ENCODE measurements at places on chromosomes 5 and 9.

DNA sequence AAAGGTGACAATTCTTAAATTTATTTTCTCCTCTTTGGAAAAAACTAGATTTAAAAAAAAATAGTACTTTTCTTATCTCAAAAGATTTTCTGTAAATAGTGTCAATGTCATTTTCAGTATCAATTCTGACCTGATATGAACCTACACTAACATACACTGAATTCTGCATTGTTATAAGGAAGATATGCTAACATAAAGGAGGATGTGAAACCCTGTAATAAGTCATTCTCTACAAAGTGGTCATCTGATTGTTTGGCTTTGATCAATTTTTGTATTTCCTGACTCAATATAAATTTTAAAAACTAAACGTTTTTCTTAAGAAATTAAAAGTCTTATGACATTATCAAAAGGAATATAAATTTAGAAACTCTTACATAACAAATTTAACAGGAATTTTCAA, 233.6 kb upstream of the EDIL3 start:
- DNase-seq, result no peak

GRCh38 chr9:40926404-40927259, 201.8 kb downstream of the FOXD4L6 start:
- DNase-seq, result no peak

- no peak for DNase-seq
Measured at GRCh38 chr9:129344641-129345495, 166.8 kb upstream of the IER5L start.

DNA sequence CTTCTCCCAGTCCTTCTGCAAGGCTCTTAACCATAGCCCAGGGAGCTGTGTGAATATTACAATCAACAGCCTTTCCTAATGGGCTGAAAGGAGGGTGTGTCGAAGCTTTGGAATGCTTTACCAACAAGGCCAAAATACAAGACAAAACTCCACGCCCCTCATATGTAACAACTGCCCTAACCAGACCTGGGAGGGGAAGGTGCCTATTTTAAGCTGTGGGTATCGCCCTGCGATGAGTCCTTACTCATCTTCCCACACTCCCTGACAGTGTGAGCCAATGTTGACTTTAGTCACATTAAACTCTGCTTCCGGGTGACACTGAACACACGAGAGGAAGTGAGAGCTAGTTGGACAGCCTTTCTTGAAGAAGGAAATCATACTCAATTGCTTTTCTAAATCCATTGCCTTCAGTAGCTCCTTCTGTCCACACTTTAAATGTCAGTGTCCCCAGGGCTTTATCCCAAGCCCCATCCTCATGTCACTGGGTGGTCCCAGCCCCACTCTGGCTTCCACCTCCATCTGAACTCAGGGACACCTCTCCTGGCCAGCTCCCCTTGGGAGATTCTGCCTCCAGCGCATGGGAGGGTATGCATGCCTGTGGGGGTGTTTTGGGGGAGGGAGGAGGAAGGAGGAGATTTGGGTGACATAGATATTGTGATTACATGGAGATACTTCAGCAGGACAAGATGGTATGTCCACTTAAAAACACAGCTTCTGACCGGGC, 6.5 kb upstream of the TBC1D9B start:
- no peak for DNase-seq

- DNase-seq, result no peak
Measured at GRCh38 chr5:143062379-143062778, 292.2 kb downstream of the ARHGAP26 start.

DNA sequence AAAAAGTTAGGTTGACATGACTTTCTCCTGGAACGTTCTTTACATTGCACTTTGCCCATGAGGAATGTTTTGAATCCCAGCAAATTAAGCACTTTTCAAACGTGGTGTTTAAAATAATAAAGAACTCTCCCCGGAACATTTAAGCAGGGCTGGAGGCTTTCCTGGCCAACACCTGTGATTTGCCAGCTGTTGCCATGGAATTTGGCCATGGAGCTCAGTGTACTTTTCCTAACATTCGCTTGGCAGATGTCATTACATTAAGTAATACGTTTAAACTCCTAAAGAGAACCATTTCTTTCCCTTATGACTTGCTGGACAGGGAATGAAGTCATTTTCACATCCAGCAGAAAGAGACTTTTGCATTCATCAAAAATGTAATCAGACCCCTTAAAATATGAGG, 146.1 kb downstream of the GAS1 start:
- DNase-seq, result no peak

DNA sequence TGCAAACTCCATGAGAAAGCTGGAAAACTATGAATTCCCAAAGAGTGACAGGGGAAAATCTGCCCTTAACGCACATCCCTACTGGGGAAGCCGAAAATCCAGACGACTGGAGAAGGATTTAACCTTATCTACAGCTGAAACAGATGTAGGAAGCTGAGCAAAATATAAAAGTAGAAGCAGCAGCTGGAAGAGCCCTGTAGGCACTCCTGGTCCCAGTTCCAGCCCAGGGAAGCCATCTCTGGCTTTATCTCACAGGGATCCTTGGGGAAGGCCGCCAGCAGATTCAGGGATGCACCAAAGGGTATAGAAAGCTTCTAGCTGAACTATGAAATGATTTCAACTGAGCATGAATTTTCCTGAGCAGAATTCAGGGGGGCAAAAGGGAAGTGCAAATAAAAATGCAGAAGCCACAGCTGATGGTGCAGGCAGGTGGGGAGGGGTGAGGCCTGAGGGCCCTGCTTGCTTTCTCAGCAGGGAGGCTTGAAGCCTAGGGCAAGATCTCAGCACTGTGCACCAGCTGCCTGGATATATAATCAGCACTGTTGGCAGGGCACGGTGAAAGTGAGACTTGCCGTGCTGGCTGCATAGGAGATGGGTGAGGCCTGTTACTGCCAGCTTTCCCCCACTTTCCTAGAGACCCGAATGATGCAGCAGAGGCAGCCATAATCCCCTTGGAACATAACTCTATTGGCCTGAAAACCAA, 2019.5 kb upstream of the NUDT12 start:
- no peak for DNase-seq

- DNase-seq, result peak; percentile 45
Measured at GRCh38 chr5:6143523-6143922, 234.8 kb downstream of the MED10 start.

- peak; percentile 98 for DNase-seq
Measured at GRCh38 chr9:136807281-136808074, at the start of gene RABL6. Gene RABL6 (plus strand): TSS chr9:136807948. CDS start chr9:136808197, 249 bp downstream.

- no peak for DNase-seq
Measured at GRCh38 chr9:134225816-134226215, 61.5 kb upstream of the RNU6ATAC start.

- DNase-seq, result no peak
Measured at GRCh38 chr5:59850766-59851165, 42.8 kb downstream of the PDE4D start.

- DNase-seq, result peak; percentile 51
Measured at GRCh38 chr5:178203670-178204181, 607 bp upstream of the HNRNPAB start.

GRCh38 chr5:5291357-5291756, 131.1 kb upstream of the ICE1 start:
- DNase-seq, result no peak

GRCh38 chr5:33235304-33235703, 205.5 kb upstream of the TARS1 start:
- DNase-seq, result no peak

GRCh38 chr5:72234868-72235267, 85.2 kb downstream of the MRPS27 start:
- no peak for DNase-seq

GRCh38 chr5:54886866-54887265, 98.5 kb downstream of the ESM1 start:
- no peak for DNase-seq

DNA sequence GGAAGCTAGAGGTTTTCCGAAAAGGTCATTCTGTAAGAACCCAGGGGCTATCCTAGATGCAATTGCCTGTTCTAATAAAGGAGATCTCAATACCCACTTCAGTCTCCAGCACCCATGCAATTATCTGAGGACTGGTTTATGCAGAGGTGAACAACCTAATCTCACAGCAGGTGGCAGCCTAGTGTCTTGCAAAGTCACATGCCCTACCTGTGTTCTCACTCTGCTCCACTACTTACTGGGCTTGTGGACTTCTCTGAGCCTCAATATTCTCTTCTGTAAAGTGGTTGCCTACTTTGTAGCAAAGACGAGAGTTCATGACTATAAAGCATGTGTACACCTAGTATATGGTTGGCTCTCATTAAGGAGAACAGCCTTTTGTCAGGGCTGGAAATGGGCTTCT, 21.0 kb upstream of the ALDH1B1 start:
- no peak for DNase-seq

DNA sequence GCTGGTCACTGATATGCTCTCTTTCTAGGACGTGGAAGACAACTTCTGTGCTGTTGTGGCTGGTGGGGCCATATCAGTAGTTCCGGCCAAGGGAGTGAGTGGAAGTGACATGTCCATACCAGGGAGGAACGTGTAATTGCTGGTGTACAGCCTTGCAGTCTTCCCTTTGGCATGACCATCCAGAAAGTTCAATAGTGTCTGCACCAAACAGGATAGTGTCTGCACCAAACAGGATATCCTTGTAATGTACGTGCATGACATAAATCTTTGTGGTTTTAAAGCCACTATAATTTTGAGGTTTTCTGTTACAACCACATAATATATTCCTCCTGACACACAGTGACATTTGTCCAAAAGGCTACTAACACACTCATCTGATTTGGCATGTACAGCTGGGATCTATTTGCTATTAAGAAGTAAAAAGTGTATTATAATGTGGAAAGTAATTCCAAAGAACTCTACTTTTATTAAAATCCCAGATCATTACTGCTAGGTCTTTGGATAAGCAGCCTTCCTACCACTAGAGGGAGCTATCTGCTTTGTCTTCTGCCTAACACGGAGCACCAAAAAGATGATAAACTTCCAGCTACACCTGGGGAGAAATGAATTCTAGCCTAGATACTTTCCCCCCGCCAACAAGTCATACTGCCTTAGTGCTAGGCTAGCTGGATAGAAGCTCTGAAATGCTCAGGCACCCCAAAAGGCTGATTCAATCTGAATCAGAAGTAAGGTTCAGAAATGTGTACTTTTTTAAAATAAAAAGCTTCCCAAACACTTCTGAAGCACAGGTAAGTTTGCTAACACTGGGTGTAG, 52.7 kb downstream of the RNF145 start:
- DNase-seq, result peak; percentile 72

DNA sequence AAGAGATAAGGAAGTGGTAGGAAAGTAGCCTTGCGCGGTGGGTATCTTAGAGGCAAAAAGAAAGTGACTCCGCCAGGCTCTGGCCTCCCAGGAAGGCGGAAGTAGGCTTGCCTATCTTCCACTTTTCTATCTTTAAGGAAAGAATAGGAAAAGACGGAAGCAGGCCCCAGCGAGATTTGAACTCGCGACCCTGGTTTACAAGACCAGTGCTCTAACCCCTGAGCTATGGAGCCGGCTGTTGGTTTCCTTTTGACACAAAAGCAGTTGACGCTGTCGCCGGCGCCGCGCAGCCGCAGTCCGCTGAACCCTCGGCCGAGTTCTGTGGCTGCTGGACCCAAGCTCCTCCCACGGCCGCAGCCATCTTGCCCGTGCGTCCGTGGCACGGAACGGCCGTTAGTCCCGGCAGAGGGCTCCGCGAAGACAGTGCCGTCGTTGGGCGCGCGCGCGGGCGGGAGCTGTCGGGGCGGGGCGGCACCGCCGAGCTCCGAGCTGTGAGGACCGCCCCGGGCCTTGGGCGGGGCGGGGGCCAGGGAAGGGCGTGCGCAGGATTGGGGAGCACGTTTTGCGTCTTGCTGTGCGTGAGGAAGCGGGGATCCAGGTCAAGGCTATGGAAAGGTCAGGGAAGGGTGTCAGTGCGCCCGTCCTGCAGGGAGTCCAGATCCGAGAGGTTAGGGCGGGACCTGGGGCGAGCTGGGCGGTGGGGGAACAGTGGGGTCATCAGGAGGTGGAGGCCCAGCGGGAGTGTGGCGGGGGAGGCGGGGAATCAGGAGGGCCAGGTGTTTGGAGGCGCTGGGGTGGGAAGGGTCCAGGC, 13.3 kb downstream of the TRIM7 start:
- DNase-seq, result peak; percentile 87

GRCh38 chr5:52269859-52270258, 517.9 kb upstream of the ITGA1 start:
- DNase-seq, result no peak

GRCh38 chr9:115672477-115673316, 480.9 kb upstream of the PAPPA start:
- DNase-seq, result peak; percentile 43

GRCh38 chr5:18403941-18404438, 769.7 kb downstream of the TAF11L14 start:
- no peak for DNase-seq

DNA sequence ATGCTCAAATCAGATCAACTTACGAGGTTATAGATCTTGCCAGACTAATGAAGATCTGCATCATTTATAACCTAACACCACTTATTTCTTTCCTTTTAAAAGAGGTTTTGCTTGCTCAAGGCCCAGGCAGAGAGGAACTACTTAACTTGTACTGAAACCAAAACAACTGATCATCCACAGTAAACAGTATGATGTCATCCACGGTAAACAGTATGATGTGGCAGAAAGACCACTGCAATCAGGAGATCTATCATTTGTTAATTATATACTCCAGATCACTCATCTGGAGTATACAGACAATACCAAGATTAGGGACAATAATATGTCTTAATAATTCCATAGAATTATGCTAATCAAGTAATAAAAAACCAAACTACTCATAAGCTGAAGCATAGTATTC, 116.8 kb downstream of the ADAMTS6 start:
- DNase-seq, result no peak

DNA sequence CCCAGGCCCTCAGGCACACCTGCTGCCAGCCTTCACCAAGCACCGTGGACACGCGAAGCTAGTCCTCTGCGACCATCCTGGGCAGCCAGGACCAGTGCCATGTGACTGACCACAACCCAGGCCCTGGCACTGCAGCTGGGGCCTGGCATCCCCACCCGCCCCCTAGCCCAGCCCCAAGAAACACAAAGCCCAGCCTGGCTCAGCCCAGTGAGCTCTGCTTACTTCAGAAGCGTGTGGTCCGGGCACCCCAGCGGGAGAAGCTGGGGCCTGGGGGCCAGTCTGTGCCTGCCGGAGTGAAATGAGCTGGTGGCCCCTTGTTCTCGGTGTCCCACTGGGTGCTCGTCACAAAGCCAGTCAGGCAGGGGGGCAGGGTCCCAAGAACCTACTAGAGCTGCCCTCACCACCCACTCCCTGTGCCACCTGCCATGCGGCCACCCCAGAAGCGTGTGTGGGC, 87.9 kb downstream of the KCNT1 start:
- DNase-seq, result no peak

- DNase-seq, result no peak
Measured at GRCh38 chr5:57780306-57780960, 297.8 kb upstream of the ACTBL2 start.

DNA sequence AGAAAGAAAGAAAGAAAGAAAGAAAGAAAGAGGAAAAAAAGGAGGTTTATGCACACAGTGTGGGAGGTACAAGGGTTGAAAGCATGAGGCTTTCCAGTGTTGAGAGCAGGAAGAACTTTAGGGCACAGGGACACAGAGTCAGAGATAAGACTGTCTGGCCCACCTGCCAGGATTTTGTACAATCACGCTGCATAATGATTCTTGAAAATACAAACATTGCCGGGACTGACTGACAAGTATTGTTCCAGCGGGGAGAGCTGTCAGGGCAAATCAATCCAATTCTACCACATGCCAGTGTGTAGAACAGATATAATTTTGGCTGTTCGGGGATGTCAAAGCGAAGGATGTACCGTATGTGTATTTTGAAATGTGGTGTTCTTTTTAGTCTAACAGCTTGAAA, 254.7 kb downstream of the NTRK2 start:
- DNase-seq, result no peak

GRCh38 chr9:117191504-117192261, 223.2 kb downstream of the ASTN2 start:
- no peak for DNase-seq

GRCh38 chr9:121694600-121694999, 43.2 kb downstream of the DAB2IP start:
- no peak for DNase-seq

GRCh38 chr5:153520952-153521351, 30.5 kb downstream of the GRIA1 start:
- no peak for DNase-seq
